HFF-Myc (cell line): ENCODE measurements at places on chromosomes 2 and 18.

DNA sequence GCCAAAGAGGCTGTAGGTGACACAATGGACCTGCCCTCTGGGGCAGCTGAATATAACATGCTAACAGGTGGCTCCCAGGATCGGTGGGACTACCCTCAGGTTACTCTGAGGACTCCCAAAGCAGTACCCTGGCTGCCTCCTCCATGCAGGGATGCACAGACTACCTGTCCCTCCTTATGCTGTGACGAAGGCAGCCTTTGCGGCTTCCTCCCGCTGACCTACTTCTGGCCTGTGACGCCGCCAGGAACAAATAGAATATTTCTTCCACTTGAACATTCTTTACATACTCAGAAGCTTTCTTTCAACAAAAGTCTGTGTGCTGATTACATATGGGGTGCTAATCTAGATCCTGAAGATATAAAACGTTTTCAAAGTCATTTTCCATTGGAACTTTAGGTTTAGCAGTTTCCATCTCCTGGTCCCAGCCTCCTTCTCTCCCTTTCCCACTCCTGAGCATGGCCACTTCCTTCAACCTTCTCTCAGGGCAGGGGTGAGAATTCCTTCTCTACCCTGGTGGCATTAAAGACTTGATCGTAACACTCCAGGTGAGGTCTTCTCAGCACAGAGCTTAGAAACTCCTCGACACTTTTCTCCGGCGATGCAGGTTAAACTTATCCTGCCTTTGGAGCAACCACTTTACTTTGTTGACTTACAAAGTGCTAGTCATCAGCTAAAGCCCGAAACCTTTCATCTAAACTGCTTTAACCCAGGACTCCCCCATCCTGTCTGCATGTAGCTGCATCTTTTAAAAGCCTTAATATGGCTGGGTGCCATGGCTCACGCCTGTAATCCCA, 58.9 kb upstream of the STK17B start:
- DNase-seq: no peak

- no peak for DNase-seq
These were observed 328.5 kb upstream of the DSEL start for GRCh38 chr18:67845035-67845434.

- DNase-seq: no peak
These were observed 26.2 kb downstream of the FAM210A start for GRCh38 chr18:13700153-13700552.

- no peak for DNase-seq
These were observed 27.1 kb downstream of the FBLN7 start for GRCh38 chr2:112165296-112165695.

GRCh38 chr2:24928036-24928435, 8.0 kb upstream of the ADCY3 start:
- no peak for DNase-seq

DNA sequence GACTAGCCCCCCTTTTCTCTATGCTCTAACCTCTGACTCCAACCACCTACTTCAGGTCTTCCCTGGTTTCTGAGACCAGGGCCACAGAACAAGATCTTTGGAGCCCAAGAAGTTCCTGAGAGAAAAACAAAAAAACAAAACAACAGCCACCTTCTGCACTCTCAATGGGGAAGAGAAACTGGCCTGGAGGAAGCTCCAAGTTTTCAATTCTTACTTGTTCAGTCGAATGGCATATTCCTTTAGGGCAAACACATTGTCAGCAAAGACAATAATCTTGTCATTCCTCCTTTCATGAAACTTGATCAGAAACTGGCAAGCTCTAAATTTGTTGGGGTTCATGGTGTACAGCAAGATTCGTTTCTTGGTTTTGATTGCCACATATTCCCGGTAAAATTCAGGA, 15.0 kb downstream of the ERCC3 start:
- DNase-seq: no peak

- no peak for DNase-seq
These were observed 118.6 kb upstream of the EML6 start for GRCh38 chr2:54604871-54605270.

DNA sequence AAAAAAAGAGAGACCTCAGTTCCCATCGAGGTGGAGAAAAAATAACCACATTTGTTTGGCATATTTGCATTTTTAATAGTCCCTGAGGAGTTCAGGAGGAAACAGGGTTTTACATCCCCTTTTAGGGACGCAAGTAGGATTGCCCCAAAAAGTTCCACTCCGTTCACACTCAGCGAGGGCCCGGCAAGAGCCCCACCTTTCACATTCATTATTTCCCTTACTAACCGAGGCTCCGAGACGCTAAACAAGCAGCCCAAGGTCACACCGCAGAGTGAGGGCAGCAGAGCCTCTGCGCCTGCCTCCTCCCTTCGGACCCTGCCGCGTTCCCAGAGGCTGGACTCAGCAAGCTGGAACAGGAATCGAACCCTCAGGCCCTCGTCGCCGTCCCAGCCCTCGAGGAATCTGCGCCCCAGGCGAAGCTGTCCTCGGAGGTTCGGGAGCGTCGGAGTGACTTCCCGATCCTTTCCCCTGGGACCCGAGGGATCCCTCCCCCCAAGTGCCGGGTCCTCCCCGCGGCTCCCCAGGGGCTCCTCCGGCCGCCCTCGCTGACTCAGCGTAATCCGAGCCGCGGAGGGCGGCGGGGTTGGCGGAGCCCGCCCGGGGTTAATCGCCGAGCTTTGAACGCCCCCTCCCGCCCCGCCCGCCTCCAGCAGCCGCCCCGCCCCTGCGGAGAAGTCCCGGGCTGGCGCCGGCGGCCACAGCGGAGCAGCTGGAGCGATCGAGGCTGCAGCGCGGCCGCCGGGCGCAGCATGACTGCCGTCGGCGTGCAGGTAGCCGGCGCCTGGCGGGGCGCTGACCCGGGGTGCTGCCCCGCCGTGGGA, at the start of gene TMEM37:
TSS of gene TMEM37 (plus strand) at position 700 of the 821 bp plus-strand sequence. CDS start at position 750, 50 bp downstream.
- no peak for DNase-seq

GRCh38 chr18:25189391-25190185, 162.4 kb downstream of the ZNF521 start:
- DNase-seq: no peak

GRCh38 chr2:65504814-65505697, 72.7 kb upstream of the SPRED2 start:
- DNase-seq: no peak

DNA sequence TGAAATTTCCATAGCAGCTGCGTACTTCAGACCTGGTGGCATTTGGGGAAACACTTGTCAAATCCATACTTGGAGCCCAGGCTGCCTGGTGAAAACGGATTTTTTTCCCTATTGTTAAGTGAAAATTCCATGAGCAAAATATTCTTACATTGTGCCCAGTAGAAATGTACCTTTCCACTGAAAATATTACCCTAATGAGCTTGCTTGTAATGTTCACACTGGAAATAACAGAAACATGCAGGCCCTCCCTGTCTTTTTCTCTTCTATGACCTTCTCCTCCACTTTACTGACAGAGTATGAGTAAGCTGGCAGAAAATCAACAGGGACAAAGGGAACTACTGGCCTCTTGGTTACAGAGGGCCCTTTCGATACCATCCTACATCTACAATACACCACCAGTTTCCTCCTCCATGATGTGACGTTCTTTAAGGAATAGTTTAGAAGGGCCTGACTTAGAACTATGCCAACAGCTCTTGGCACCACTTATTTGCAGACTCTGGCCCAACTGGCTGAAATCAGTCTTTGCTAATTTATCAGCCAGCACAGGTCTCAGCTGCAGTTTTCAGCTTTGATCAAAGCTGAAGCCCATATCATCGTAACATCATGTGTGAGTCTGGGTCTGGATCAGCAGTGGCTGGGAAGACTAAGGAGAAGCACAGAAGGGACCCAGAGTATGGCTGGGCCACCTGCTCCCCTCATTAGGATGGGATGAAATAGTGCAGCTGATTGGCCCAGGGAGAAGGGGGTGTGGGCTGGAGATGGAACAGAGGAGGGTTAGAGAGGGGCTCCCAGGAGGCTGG, 272.2 kb upstream of the ID2 start:
- DNase-seq: no peak

DNA sequence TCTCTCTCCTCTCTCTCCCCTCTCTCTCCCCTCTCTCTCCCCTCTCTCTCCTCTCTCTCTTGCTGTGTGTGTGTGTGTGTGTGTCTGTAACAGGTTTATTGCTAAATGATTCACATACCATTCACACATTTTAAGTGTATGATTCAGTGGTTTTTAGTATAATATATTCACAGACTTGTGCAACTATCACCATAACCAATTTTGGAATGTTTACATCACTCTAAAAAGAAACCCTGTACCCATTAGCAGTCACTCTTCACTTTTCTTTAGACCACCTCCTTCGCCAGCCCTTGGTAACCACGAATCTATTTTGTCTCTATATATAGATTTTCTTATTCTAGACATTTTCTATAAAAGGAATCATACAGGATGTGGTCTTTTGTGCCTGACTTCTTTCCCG, 11.4 kb downstream of the THNSL2 start:
- peak; percentile 5 for DNase-seq
